LoVo (cell line): ENCODE measurements at places on chromosomes 1 and 21.

DNA sequence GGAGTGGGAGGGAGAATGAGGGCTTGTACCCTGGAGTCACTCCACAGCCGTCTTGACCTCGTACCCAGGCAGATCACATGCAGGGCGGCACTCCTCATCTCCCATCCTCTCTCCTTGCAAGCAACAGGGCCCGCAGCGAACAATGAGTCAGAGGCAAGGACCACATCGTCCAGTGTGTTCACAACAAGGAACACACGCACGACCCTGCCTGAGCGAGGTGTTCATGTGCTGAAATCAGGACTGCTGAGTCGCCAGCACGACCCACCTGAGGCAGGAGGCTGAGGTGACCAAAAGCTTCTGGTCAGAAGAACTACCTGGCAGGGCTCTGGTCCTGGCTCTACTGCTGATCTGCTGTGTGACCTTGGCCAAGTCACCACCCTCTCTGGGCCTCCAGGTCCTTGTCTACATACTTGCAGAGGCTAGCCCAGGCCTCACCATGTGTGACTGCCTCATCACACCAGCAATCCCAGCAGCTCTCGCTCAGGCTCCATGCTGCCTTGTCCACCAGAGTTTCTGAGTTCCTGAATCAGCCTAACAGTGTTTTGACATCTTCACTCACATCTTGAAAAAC lies 78.0 kb downstream of the SSBP3 start:
- no peak for DNase-seq

DNA sequence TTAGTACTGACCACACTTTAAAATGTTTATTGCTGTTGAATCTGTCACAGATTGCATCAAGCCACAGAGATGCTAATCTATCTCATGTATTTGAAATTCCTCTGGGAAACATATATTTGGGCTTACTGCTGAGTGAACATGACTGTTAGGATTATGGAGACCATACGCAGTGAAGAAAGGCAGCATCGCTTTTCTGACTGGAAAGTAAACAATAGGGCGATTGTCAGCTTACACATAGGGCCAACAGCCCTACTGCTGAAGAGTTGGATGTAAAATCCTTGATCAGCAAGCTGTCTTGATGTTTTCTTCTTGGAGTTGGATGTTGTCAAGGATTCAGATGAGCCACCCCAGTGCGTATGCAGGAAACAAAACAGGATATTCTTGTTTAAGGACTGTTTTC lies 368.7 kb upstream of the ADGRL2 start:
- no peak for DNase-seq

- DNase-seq = no peak
Observed at GRCh38 chr1:58779059-58779754, 4.6 kb downstream of the JUN start.

DNA sequence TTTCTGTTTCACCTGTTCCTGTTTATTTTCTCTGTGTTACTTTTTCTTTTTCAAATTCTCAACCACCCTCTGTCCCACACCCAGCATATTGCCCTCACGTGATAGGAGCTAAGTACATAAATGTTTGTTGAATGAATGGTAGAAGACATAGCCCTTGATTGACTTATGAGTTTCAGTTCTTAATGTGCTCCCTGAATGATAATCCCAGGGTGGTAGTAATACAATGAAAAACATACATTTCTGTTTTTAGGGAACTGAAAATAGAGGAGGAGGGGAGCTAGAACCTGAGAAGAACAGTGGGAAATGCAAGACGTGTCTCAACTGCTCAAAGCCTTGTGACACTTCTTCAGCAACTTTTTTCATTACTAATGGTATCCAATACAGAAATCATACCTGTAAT lies 147.1 kb downstream of the SPATA46 start:
- DNase-seq = no peak

DNA sequence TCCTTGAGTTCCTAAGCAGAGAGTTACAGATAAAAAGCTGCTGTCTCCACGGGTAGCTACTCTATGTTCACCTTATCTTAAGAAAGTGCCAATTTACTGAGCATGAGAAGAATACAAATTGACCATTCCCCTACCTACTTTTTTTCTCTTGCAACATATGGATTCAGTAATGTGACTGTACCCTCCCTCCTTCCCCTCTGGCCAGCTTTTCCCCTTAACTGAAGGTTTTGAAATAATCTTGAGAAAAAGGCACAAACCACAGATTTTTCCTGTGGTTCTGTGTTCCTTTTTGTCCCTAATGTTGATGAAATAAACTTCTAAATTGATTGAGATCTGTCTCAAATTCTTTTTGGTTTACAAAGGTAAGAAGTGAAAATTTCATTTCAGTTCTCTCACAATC lies 2.6 kb upstream of the CD2 start:
- no peak for DNase-seq

DNA sequence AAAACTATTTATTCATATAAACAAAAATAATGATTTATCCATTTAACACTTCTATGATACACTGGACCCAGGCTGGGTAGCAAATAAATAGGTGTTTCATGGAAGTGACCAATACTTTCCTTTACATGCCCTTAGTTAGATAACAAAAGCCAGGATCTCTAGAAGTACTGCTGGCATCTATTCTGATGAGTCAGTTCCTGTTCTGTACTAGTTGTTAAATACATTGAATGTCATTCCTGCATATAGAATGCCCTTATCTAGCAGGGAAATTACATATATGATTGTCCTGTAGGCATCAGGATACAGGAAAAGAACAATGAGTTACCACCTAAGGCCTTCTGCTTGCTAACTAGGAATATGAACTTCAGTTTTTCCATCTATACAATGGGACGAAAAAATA lies 130.8 kb downstream of the HFM1 start:
- no peak for DNase-seq

- DNase-seq = no peak
Observed at GRCh38 chr1:200437556-200438203, 27.8 kb upstream of the ZNF281 start.

GRCh38 chr1:82818586-82818985 lies 1017.9 kb downstream of the ADGRL2 start:
- no peak for DNase-seq

DNA sequence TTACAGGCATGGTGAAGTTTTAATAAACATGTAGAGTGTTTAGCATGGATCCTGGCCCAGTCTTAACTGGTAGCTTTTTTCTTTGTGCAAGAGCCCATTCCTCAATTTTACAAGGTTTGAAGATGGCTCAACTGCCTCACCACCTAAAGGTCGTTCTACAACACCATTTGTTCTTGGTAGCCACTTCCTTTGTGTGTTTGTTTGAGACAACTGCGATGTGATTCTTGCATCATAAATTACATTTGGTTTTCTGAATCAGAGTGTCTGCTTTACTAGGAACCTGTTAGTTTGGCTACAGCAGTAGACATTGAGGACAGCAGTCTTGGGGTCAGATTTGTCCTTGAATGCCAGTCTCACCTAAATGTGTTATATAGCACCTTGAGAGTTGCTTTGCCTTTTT lies 3.3 kb downstream of the PLEKHM2 start:
- DNase-seq = no peak

DNA sequence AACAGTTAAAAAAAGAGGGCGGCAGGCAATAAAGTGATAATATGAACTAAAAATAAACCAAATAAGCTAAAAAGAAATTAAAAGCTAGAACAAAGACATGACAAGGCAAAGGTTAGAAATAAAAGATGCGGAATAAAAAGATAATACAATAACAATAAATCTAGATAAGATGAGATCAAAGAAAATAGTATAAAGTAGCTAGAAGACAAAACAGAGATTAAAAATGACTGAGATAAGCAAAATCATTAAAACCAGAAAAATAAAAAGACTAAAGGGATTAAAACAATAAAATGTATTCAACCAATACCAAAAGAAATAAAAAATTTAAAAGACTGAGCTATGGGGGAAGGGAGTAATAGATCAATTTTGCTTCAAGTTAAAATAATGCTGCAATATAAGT lies 10.8 kb upstream of the SOX13 start:
- no peak for DNase-seq

DNA sequence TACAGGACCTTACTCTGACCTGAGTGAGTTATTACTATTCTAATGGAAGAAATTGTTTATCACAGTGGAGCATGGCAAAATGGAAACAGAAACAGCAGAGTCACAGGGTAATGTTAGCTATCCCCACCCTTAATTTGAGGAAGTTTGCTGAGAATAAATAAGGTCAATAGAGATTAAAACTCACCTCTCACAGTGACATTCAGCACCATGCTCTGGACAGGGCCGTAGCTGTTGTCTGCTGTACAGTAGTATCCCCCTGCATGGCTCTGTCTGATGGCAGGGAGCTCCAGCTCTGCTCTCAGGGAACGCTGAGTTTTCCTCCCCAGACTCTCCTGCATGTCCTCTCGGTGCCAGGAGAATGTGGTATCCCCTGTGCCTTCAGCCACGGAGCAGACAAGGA lies 11.9 kb downstream of the FCRL4 start:
- no peak for DNase-seq

- DNase-seq = no peak
Observed at GRCh38 chr1:176733661-176734060, 270.7 kb downstream of the PAPPA2 start.

GRCh38 chr1:153346077-153346723 lies 2.4 kb downstream of the PGLYRP4 start:
- no peak for DNase-seq

DNA sequence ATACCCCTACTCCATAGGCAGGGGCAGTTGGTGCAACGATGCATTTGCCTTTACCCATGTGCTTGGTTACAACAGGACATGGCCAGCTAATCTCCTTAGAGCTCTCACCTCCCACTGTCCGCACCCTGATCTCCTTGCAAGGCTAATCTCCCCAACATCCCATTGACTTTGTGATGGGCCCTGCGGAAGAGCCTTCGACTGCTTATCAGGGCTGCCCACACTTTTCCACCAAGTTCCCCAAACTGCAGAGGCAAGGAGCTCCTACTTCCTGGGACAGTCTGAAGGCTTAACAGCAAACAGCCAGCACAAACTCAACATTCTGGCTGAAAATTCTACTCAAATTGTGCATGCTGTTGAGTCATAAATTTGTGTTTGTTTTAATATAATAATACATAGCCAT lies 36.0 kb downstream of the C1orf94 start:
- DNase-seq = no peak

DNA sequence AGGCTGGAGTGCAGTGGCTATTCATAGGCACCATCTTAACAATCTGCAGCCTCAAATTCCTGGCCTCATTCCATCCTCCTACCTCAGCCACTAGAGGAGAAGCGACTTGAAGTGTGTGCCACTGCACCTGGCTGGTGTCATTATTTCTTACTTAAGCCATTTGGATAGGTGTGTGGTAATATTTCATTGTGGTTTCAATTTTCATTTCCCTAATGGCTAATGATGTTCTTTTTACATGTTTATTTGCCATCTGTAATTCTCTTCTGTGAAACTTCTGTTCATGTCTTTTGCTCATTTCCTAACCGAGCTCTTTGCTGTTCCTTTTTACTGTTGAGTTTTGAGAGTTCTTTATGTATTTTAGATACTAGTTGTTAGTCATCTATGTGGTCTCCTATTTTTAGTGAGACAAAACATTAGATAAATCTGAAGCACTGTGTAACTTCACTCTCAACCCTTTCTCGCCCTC lies 66.8 kb downstream of the SLC27A3 start:
- DNase-seq = no peak

GRCh38 chr1:32454726-32455125 lies 10.1 kb upstream of the ZBTB8B start:
- no peak for DNase-seq

DNA sequence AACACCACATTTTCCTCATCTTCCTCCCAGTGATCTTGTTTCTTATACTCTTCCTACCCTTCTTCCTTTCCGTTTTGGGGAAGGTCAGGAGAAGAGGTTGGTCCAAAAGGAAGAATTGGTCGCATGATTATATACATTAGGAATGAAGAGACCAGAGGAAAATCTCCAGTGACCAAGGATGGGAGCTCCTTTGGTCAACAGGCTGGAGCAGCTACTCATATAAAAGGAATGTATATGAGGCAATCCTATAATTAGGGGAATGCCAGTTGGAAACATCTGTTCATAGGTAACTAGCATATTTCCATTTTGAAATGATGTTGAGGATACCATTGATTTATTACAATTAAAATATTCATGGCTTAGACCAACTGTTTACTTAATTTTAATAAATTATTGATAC lies 114.5 kb downstream of the LRRC40 start:
- no peak for DNase-seq

DNA sequence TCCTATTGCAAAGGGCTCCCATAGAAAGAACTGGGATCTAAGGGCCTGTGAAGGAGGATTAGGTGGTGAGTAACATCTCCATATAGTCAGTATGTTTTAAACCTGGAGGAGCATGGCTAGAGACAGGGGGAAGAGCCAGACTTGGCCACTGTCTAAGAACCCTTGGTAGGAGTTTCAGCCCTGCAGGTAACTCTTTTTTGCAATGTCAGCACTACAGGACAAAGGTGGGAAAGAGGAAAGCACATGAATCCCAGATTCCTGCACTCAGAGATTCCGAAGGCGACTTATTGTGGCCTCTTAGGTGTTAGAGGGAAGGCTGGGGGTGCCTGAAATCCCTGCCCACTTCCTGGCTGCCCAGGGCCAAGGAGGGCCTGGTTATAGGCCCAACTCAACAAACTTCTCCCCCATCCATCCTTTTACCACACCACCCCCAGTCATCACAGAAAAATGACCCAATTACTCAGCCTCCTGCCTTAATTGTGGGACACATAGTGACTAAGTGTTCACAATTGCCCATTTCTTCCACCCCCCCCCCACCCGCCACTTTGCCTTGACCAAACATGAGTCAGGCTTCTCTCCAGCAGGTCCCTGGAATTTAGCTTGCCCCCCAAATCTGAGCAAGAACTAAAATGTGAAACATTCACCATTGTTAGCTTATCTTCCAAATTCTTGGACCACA lies 1.9 kb upstream of the NTNG1 start:
- DNase-seq = no peak
